Right ventricle myocardium superior (tissue), 1 donor: ENCODE measurements at places on chromosomes 16 and 17. TPM values are rescaled to one million over a fixed set of nuclear protein-coding genes. Genes with fewer than 3 reads are reported as not detected.
A peak's percentile ranks its signal among the peaks of the same experiment; 100 is the strongest.

GRCh38 chr16:87185308-87185707 is 131.9 kb downstream of the C16orf95 start:
- DNase-seq: no peak

GRCh38 chr16:57256601-57257395 is 11.7 kb downstream of the ARL2BP start:
- no peak for DNase-seq

DNA sequence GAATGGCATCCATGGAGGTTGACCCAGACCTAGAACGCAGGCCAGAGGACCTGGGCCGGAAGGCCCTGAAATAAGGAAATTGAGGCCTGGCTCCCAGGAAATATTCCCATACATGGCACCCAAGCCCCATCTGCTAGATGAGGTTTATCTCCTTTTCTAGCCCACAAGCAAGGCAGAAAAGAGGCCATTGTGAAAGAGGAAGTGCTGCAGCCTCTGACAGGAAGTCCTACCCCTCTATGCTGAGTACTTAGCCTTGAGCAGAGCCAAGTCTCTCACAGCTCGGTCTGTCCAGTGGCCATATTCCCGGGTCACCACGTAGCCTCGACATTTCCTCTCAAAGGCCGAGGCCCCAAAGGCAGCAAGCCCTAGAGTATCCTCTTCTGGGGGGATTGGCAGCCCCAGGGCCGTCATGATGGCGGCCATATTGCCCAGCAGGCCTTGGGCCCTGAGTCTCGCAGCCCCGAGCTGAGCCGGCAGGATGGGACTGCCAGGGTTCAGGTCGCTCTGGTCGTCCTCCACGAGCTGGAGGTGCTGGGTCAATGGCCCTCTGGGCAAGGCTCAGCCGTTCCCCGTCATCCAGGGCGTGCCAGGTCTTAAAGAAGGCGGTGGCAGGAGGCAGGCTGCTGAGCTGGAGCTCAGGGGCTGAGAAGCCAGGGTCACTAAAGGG is 7.8 kb downstream of the CTF1 start:
- peak; percentile 46 for DNase-seq

- no peak for DNase-seq
These were observed 4.4 kb upstream of the CARHSP1 start for GRCh38 chr16:8872967-8873865.

- DNase-seq: no peak
These were observed 662 bp downstream of the WIPF2 start for GRCh38 chr17:40219594-40220338.

DNA sequence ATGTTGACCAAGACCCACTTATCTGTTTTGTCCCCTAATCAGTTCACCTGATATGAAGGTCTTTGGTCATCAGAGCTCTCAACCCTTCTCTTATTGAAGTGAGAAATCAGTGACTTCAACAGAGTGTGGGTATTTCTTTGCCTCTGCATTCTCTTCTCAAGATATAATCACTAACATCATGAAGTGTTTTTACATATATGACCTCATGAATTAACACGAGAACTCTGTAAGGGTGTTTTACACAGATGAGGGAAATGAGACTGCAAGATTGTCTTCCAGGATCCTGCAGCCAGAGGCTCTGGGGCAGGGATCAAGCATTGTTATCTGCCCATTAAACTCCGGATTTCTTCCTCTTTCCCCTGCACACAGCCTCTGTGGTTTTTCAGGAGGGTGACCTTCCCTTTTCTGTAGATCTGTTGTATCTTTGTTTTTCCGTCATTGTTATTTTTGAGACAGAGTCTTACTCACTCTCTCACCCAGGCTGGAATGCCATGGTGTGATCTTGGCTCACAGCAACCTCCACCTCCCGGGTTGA is 22.7 kb downstream of the LCMT1 start:
- DNase-seq: no peak

- DNase-seq: no peak
These were observed 11.5 kb upstream of the CLEC18C start for GRCh38 chr16:70162041-70162451.

- no peak for DNase-seq
These were observed 12.6 kb upstream of the FUS start for GRCh38 chr16:31167315-31167714.

DNA sequence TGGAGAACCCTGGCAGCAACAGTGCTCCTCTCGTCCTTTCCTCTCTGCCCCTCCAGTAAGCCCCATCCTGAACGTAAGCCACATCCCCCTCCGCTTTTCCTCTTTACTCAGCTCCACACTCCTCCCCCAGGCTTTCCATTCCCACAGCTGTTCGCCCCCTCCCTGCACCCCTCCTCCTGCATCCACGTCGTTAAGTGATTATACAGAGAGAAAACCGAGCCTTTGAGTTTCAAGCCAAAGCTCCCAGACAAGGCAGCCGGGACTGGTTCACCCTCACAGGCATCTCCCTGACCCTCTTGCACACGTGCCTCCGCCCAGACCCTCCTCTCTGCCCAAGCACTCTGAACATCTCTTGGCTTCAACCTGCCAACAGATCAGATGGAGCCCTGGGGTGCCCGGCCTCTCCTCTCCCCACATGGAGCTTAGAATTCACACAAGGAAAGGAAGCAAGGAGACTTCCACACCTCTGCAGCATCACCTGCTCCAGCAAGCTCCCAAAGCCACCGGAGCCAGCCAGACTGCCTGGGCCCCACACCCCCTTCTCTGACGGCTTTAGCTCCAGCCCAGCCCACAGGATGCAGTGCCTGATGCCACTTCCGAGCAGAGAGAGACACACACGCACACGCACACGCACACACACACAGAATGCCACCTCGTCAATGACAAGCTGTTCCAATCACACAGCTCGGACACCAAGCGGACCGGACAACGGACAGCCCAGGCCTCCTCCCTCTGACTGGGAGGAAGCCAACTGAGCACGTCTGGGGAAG is 99.9 kb upstream of the CCL2 start:
- no peak for DNase-seq

- DNase-seq: no peak
These were observed 203.9 kb downstream of the CEP112 start for GRCh38 chr17:65987988-65988387.

DNA sequence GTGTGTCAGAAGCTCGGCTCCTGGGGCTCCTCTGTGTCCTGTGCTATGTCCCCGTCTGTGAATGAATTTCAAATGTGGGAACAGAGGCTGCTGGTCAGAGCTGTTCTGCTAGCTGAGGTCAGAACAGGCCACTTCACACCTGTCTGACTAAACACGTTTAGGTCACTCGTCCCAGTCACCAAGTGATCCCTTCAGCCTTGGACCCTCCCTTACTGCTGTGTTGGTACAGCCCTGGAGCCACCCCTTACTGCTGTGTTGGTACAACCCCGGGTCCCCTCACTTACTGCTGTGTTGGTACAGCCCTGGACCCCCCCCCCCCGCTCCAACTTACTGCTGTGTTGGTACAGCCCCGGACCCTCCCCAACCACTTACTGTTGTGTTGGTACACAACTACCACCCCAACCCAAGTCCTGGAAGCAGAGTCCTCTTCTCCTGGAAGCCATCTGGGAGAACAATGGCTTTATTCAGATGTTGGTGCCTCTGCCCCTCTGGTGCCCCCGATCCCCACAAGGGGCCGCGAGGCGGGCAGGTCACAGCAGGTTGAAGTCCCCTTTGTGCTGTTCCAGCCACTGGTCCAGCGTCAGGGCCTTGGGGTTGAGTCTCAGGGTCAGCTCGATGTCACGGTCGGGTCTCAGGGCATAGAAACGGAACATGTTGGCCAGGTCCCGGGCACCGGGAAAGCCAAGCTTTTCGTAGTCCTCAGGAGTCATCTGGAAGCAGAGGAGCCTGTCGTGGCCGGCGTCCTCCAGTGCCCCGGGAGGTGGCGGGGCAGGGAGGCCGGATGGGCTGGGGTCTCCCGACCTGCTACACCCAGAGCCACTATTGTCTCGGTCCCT is 13.0 kb downstream of the NMRAL1 start:
- DNase-seq: no peak

DNA sequence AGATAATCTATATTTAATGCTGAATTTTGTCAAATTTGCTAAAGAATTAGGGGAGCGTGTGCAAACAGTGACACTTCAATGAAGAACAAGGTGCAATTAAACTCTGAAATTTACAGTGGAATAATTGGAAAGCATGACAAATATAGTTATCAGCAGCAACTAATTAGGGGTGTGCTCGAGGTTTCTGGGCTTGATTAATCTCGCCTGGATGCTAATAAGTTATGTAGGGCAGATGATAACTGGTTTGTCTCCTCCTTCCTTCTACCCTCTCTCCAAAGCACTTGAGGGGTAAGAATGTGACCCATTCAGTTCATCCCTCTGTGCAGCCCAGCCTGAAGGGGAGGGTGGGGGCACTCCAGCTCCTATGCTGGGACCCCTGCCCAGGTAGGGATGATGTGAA is 21.9 kb downstream of the MRM1 start:
- no peak for DNase-seq

DNA sequence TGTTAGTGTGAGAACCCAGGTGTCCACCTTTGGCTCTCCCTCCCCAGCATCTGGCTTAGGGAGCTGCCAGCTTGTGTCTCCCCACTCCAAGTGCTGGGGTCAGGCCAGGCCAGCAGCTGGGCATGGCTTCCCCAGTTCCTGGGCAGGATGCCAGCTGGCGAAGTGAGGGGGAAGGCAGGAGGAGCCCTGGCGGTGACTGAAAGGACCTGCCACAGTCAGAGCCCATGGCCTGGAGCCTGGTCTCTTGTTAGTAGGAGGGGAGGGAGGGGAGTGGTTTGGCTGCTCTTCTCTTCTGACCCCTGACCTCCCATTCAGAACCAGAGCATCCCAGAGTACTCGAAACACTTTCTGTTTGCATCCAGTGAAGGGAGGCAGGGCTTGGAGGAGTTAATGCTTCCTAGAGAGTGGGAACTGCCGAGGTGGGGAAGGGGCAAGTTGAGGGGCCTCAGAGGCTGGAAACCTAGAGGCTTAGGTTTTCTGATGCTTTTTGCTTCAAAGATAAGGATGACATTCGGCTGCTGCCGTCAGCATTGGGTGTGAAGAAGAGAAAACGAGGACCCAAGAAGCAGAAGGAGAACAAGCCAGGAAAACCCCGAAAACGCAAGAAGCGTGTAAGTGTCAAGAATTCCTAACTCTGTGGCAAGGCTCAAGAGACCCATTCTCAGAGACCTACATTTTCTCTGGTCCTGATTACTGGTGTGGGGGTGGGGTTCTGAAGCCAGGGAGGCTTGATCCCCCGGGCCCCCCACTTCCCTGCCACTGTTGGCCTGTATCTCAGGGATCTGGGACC is 772 bp downstream of the CHD3 start:
- DNase-seq: peak; percentile 99

DNA sequence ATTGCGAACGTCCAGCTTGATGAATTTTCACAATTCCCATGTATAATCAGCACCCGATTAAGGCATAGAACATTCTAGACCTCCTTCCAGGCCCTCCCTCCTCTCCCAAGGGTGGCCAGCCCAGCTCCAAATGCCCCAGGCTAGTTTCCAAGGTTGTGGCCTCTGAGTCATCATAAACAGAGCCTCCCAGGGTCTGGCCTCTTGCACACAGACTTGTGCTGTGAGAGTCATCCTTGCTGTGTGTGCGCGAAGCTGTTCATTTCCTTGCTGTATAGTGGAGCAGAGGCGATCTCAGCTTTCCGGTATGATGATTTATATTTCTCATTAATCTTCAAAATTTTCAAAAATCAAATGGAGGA is 20.5 kb upstream of the JPH3 start:
- peak; percentile 80 for DNase-seq

- DNase-seq: no peak
These were observed 19.1 kb upstream of the KIFC3 start for GRCh38 chr16:57821149-57821971.

DNA sequence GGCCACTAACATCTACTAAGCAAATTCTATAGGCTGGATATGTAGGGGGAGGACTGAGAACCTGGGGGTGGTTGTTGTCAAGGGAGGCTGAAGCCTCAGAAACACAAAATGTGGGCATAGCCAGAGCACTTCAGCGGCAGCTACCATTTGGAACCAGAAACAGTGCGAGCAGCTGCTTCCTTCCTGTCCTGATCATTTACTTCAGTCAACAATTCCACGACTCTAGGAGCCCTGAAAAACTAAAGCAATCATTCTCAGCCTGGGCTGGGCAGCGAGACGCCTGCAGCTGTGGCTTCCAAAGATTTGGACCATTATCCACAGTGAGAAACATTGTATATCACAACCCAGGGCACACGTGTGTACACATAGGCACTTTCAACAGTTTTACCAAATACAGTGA is 93.9 kb upstream of the WSCD1 start:
- no peak for DNase-seq

GRCh38 chr17:4600563-4600962 is 16.2 kb downstream of the SMTNL2 start:
- peak; percentile 80 for DNase-seq

- peak; percentile 73 for DNase-seq
These were observed 1.3 kb upstream of the SENP3 start for GRCh38 chr17:7560172-7561027.

- DNase-seq: no peak
These were observed 151.5 kb upstream of the SDK2 start for GRCh38 chr17:73795730-73796129.

DNA sequence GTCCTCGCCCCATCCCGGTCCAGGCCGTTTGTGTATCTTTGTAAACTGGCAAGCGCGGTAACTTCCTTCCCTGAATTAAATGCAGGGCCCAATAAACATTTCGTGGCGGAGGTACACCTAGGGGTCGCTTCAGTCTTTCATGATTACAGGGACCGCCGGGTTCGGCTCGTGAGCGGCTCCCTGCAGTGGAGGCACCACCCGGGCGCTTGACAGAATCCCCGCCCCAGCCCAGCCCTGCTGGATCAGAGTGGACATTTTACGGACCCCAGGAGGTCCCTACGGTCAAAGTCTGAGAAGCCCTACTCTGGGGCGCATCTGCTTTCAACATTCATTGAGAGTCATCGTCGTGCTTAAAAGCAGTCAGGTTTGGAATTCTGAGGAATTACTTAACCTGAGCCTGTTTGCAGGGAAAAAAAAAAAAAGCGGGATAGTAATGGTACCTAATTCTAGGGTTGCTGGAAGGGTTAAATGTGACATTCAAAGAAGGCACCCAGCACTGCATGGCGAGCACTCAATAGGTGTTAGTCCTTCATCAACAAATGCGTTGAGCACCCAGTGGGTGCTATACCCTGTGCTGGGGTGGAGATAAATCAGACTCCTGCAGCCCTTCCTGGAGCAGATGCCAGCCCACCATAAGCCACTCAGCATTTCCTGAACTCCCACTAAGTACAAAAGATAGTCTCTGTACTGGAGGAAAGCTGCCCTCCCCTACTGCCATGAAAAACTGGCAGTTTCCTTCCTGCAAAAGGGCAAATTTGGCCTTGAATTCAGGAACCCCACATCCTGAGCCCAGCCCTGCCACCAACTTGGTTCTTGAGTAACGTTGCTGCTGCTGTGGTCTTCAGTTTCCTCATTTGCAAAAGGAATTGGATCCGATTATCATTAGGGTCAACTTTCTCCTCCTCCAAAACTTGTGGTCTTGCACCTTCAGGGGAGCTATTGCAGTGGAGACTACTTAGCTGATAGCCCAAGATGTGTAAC is 658 bp upstream of the DUSP3 start:
- no peak for DNase-seq

DNA sequence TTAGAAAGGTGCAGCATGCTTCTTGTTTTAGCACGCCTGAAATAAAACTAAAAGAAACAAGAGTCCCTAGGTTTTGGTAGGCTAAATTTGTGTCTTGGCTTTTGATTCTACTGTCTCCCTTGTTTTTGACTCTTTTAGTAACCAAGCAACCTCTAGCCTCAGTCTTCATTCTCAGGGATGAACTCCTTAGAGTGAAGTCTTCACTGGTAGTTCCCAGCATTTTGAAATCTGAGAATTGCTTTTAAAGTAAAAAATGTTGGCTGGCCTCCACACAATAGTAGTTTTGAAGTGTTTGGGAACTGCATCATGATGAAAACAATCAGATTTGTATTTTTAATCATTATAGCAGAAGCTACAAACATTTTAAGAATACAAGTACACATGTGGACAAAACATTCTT is 6.1 kb upstream of the CDR2 start:
- DNase-seq: no peak

Gene HAS3
- total RNA-seq: 0.19 TPM

Gene SHISA9
- total RNA-seq: 0.24 TPM

Gene ACAP1
- 14.9 TPM for total RNA-seq
